ENCODE measurements at places on chromosomes 7 and 10. TPM values are rescaled to one million over a fixed set of nuclear protein-coding genes. Genes with fewer than 3 reads are reported as not detected.

The PNLIP gene
- not detected for total RNA-seq

The FXYD4 gene
- not detected for total RNA-seq

The PTEN gene
- 55.9 TPM for total RNA-seq

The FZD8 gene
- 6.0 TPM for total RNA-seq

The AMZ1 gene
- 0.07 TPM for total RNA-seq

- DNase-seq: no peak
Observed at GRCh38 chr10:10828623-10829022, 189.0 kb upstream of the CELF2 start.

DNA sequence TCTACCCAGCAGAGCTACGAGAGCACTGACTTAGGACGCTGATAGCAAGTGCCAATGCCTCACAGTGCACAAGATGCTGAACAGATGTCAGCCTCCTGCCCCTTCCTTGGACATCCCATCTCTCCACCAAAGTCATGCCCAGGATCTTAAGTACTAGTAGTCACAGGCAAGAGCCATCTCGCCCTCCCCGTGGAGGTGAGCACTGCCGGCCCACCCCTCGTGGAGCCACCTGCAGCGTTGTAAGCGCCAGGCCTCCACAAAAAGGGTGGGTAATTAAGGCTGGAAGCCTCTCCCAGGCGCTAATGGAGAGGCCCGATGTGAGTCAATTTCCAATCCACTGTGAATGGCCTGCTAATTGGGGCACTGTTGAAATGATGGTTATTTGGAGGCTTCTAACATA lies 156.2 kb downstream of the GRID1 start:
- DNase-seq: no peak

GRCh38 chr7:14999331-14999730 lies 96.8 kb upstream of the DGKB start:
- no peak for DNase-seq

GRCh38 chr7:121285066-121285667 lies 43.6 kb upstream of the WNT16 start:
- no peak for DNase-seq

GRCh38 chr7:140645166-140645900 lies 4.7 kb upstream of the DENND2A start:
- DNase-seq: no peak

GRCh38 chr10:61733358-61733940 lies 70.7 kb downstream of the CABCOCO1 start:
- DNase-seq: no peak

DNA sequence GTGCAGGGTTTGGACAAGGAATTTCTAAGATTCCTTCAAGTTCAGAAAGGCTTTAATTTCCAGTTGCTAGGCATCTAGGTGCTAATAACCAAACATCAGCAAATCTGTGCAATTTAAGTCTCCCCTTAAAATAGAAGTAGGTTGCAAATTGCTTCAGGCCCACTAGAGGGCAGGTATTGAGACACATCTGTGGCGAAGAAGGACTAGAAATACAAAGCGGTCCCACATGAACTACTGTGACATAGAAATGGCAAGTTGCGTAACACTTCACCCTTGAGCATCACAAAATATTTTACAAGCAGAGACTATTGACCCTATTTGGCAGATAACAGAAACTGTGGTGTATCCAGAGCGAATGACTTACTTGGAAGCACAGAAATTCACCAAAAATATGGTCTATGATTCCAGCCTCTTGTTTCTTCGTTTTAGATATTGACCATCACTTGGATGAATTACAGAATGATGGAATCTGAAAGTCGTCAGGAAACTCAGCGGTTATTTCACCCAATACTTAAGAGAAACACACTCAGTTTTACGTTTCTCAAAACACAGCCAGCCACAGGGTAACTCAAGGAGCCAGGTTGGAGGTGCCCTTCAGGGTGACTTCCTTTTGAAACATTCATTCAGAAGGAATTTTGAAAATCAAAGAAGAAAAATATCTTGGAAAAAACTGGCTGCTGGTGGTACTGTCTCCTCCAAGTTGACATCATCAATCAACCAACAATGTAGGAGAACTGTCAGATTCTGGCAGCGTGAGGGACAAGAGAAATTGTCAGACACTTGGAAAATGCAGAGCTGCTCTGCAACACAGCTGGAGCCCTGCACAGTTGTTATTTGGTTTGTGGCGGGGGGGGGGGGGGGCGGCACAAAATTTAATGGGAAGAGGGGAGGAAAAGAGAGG lies 256.3 kb upstream of the MINDY3 start:
- no peak for DNase-seq

Data from right atrium auricular region (tissue), 2 donors.